ENCODE measurements at places on chromosomes 4 and X.

GRCh38 chr4:57445686-57446085, 335.5 kb upstream of the IGFBP7 start:
- no peak for DNase-seq

DNA sequence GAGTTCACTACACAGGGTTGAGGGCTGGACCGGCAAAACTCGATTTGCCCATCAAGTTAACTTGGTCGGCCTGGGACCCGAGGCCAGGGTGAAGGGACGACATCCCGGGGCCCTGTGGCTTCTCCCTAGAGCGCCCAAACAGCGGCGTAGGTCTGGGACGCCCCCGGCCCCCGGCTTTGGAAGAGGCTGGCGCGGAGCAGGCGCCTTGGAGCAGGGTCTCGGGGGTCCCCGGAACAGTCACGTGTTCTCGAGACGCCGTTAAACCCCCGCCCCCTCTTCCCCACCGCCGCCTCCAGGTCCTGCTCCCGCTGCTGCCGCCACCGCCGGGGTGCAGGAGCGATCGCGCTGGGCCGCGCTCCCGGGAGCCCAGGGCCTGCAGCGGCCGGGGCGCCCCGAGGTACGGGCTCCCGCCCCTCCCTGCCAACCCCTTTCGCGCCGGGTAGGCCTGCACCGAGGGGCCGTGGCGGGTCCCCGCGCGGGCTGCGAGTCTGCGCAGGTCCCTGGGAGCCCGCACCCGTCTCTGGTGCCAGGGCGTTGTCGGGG, at the start of gene NPY5R:
Gene NPY5R (plus strand): TSS at position 289 of the 543 bp plus-strand sequence. CDS start 6,382 bp downstream, outside the sequence.
- DNase-seq, result no peak

- DNase-seq, result no peak
Measured at GRCh38 chr4:17535242-17535641, 20.3 kb downstream of the CLRN2 start.

- DNase-seq, result peak; percentile 5
Measured at GRCh38 chr4:60865273-60865672, 334.9 kb upstream of the ADGRL3 start.

DNA sequence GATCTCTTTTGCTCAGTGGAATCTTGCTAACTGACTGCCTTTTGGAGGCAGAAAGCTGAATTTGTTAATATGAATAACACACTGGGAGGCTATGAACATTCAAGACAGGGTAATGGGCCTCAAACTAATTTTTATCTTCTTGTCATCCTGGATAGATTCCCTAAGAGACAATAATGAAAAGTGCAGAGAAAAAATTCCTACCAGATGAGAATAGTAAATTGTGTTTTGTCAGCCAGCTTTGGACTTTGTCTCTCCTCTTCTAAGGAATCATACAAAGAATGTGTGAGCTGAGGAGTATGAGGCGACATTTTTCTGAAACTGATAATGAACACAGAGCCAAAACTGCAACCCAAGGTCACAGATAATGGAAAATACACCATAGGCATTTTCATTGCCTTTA, 649.3 kb downstream of the IQCM start:
- DNase-seq, result no peak

GRCh38 chr4:60885011-60885410, 315.1 kb upstream of the ADGRL3 start:
- no peak for DNase-seq

- peak; percentile 58 for DNase-seq
Measured at GRCh38 chrX:13346646-13347045, 26.8 kb upstream of the ATXN3L start.

DNA sequence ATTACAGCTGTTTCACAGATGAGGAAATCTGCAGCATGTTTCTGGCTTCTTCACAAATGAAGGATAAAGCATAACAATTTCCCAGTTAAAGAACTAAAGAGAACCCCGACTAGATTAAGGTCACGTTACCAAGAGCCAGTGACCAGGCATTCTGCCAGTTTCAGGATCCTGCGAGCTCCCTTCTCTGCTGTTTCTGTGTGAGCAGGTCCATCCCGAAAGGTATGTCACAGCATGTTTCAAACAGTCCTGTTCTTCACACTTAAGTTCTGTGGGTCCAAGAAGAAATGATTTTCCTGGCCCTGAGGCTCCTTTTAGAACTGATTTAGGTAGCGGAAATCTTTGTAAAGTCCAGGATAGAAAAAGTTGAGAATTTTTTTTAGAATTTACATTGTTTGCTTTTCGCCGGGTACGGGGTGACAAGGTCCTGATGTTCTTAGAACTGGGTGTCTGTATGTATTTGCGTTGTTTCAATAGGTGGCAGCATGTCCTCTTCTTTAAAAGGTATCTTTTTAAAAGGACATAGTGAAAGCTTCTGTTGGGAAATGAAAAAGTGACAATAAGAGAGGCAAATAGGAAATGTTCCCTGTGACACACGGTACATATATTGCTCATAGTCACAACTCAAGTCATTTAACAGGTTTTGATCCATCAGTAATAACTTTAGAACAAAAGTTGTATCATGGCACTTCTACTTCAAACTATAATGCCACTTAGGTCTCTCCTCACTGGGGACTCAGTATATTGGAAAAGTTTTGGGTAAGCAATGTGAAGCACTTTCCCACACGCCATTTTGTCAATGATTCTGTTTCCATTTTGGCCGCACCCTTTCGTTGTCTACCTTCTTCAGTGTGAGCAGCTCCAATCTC, 18.4 kb downstream of the IL21 start:
- no peak for DNase-seq

DNA sequence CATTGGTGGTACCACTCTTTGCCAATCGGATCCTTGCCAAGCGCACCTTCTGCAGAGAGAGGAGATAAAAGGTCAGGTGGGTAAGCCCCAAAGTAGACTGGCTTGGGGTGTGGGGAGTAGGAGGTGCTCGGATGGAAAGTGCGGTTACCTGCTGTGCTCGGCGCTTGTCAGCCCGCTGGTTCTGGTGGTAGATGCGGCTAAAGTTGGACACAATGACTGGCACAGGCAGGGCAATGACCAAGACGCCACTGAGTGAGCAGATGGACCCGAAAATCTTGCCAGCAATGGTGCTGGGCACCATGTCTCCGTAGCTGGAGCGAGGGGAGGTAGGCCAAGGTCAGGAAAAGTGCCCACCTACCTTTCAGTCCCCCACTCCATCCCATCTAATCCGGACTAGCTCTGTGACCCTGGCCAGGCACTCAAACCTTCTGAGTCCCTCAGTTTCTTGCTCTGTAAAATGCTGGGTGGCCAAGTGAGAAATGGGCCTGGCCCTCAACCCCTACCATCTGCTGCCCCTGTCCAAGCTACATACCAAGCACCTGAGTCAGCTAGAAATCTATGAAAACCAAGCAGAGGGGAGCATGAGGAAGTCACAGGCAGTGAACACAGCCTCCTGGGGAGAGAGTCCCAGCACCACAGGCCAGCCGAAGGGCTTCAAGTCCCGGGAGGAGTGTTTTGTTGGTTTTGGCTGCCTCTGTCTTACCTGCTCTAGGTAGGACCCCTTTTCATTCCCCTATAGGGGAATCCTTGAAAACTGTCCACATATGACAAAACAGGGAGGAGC, 4.7 kb downstream of the KCND1 start:
- DNase-seq, result no peak

DNA sequence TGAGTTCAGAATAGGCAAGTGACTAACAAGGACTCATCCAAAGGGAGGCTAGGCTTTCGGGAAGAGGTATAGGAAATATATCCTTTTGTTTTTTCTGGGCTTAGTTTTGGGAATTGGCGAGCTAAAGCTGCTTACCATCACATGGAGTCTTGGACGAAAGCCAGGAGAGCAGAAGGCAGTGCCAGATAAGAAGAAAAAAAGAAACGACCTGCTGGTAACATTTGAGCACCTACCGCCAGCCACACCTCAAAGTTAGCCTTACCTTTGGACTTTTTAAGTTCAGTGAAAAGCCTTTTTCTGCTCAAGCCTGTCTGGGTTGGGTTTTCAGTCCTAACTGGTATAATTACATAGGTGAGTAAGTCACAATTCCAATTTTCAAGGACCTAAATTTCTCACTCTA, 85.1 kb upstream of the LCORL start:
- DNase-seq, result no peak

DNA sequence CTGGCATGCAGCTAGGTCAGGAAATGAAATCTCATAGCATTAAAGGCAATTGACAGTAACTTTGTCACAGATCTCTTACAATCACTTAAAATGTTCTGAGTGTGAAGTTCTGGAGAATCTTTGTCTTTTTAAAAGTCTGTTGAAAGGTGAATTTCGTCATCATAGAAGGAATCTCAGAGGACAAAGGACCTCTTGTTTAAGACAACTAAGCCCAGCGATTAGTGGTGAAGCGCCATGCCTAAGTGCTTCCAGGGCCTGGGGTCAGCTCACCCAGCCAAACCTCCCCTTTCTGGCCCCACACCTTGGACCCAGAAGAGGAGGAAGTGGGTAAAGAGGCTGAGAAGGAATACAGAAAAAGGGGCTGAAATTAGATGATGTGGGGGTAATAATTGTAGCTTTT, 8.5 kb downstream of the FRMD7 start:
- DNase-seq, result no peak

DNA sequence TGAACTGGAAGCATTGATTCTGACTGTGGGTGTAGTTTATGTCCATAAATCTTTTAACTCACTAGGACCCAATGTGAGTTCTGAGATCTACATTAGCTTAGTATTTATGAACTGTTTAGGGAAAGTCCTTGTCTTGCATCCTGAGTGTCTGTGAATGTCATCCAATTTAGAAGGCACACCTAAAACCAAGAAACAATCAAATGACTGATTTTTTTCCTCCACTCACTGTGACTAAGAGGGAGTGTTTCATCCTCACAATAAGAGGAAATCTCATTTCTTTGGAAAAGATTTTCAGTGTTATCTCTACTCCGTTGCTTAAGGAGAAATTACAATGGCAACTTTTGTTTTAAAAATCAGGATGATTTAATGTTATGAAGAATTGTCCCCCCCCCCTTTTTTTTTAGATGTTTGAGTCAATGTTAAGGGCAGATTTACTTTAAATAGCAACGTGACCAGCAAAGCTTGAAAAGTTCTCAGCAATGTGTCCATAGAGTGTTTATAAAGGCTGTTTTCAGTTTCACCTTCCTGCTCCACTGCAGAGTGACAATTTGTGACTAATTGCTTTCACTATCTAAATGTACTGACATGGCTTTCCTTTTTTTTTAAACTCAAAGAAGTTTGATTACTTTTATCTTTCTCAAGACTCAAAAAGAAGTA, 173.0 kb downstream of the SPCS3 start:
- no peak for DNase-seq

DNA sequence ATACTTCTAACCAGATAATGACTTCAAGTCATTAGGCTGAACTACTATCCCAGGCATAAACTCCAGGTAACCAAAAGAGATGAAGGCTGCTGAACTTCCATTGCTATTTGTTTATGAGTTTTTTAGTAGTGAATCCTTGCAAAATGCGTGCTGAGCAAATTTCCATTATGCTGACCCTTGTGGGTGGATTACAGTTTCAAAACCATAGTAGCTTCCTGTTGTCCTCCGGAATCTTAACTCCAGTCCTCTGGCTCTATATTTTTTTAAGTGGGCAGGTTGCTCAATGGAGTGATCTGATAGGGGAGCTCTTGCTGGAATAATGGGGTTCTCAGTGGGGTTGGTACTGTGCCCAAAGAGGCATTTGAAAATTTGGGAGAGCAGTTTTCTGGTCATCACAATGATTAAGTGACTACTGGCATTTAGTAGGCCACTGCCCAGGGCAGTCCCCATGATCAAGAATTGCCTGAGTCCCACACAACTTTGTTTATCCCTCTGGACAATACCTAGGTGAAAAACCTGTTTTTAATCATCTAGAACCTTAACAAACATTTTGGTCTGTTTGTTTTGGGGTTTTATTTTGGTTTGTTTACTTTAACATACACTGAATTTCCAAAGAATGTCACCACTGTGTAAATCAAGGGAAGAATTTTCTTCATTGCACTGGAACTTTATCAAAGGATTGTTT, 302.3 kb upstream of the GATB start:
- DNase-seq, result no peak

GRCh38 chr4:77493829-77494551, 111.6 kb upstream of the CXCL13 start:
- no peak for DNase-seq

DNA sequence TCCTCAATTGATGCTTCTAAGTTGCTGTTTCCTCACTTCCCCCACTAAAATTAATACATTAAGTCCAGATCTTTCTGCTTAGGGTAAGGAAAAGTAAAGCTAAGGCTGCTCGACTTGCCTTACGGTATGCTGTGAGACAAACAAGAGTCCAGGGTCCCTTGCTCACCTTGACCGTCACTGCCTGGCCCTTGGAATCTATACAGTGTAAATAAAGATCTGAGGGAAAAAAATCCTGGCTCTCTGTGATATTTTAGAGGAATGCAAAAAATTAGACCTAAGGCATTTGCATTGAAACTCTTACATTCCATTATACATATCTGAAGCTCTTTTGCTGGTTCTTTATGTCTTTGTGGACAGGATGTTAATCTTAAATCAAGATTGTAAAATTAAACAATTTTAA, 129.6 kb upstream of the HCCS start:
- DNase-seq, result no peak

DNA sequence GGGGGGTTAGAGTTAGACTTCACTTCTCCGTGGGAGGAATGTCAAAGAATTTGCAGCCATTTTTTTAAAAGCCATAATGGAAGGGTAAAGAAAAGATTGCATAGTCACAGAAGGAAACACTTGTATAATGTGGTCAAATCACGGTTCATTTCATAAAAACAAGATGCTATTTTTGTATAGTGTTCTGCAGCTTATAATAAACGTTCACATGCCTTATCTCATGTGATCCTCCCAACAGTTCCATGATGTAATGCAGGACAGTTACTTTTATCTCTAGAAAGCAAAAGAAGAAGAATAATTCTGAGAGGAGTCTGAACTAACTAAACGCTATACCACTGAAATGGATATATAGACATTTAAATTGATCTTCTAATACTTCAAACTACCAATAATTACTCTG, 71.3 kb upstream of the CAMK2D start:
- DNase-seq, result no peak

GRCh38 chr4:24975510-24975909, 55.2 kb downstream of the LGI2 start:
- DNase-seq, result no peak

DNA sequence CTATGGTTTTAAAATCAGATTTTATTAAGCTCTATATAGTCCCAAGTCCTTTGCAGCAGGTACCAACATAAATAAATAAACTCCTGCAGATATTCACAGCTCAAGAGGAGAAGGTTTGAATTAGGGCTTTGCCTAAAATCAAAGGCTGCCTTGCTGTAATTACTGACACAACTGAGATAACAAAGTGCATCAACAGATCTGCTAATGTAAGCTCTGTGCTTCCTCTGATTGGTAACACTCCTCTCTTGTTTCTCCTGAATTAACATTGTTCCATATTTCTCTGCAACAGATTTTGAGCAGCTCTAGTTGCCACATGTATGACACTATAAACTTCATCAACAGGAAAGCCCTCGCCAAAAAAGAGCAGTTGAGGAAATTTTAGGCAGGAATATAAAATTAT, 193.6 kb downstream of the SLC39A8 start:
- DNase-seq, result no peak
